T-helper 22 cell (primary cell): ENCODE measurements at places on chromosomes 5 and 9.
A peak's percentile ranks its signal among the peaks of the same experiment; 100 is the strongest.

GRCh38 chr9:88980740-88981203 is 10.5 kb upstream of the S1PR3 start:
- DNase-seq: no peak

- peak; percentile 68 for DNase-seq
Measured at GRCh38 chr9:128684325-128685199, 4.5 kb upstream of the SET start.

GRCh38 chr9:134400283-134400682 is 74.0 kb downstream of the RXRA start:
- DNase-seq: no peak

DNA sequence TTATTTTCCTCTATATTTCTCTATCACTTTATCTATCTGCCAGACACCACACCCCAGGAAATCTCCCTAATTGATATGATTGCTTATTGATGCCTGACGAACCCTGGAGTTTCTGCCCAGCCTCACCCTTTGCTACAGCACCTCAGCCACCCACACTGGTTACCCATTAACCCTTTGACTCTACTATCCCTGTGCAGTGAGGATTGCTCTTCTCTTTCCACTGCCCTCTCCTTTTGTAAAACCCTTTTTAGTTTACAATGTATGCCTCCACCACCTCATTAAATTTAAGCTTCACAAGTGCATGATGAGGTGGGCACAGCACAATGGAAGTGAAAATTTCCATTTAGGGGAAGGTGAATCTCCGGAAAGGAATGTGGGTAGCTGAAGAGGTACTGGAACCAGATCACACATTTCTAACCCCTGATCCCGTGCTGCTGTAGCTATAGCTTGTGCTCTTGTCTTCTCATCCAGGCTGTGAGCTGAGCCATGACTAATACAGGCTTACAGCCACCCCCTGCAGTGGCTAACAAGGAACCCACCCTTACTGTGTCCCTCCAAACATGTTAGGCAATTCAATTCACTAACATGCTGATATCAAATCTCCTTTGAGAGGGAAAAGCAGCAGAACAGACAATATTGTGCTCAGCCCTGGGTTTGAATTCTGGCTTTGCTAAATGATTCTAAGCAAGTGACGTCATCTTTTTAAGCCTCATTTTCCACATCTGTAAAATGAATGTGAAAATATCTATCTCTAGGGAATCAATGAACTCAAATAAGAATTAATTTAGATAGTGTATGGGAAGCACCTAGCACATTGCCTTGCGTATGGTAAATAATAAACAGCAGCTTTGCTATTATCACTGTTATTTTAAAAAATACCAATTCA is 186.9 kb upstream of the TRIM32 start:
- DNase-seq: no peak

DNA sequence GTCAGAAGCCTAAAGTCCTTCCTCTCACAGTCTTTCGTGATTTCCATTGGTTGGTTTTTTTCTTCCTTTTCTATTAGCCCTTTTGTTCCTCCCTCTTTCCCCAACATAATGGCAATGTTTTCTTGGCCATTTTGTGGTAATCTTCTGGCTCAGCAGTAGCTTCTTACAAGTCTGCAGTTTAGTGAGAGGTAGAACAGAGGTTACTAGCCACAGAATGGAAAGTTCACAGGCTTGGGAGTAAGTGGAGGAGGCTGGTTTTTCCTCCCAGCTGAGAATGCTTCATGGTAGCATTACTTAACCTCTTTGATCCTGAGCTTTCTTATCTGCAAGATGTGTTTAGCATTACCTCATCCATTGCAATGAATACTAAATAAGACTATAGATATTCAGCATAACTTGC is 346.9 kb downstream of the NFIB start:
- no peak for DNase-seq

DNA sequence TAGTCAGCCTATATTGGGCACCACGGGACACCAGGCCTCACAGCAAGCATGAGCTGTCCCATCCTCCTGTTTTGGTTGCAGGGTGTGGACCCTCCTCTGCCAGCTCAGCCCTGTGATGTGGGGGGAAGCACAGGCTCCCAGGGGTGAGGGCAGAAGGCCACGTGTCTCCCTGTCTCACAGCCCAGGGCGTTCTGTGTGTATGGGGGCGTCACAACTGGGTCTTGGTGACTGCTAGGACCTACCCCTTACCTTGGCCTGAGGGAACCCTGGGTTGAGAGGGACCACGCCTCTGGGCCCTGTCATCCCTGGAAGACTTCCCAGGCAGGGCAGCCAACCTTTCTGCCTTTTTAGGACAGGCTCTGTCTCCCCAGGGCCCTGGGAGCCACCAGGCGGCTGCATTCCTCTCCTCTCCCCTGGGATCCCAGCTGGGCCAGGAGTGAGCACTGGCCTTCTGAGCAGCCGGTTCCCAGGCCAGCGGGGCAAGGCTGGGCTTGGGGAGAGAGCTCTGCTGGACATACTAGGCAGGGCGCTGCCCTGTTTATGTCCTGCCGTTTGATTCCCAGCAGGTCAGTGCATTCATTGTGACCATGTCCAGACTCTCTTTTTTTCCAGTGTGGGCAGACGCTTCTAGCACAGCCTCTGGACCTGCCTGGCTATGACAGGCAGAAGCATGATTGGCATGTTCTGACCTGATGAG is 97.4 kb downstream of the DAB2IP start:
- DNase-seq: no peak

- DNase-seq: no peak
Measured at GRCh38 chr9:123353041-123353440, 3.0 kb upstream of the CRB2 start.

DNA sequence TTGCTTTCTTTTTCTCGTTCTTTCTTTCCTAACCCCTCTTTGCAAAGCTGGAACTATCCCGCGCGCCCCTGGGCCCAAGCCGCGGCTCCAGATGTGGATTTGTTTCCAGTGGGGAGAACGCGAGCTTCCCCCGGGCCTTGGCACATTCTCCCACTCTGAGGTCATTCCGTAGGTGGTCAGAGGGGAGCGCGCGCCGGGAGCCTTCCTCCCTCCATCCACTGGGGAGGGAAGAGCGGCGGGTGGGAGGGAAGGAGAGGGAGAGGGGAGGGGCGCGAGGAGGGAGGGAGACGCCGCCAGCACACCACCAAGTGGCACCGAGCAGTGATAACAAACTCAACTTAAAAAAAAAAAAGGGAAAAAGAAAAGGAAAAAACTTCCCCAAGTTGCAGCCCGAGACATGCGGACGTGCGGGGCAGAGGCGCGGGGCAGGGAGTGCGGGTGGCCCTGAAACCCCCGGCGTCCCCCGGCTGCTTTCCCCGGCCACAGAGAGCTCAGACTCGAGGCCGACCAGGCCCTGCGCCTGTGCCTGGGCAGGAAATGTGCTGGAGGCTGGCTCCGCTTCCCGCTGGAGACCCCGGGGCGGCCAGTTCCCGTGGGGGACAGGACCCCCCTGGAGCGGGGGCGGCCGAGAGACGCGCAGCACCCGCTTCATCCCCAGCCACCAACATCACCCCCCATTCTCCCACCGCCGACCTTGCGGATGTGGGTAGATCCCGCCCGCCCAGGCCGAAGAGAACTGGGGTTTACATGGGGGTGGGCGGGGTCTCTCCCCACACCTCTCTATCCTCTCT is 3.1 kb downstream of the IER5L start:
- no peak for DNase-seq

GRCh38 chr5:67686746-67687145 is 490.1 kb upstream of the CD180 start:
- no peak for DNase-seq

- no peak for DNase-seq
Measured at GRCh38 chr5:124839371-124839998, 93.0 kb upstream of the ZNF608 start.

- DNase-seq: no peak
Measured at GRCh38 chr9:120713257-120714087, 798 bp downstream of the MEGF9 start.

GRCh38 chr5:163379298-163380155 is 57.9 kb upstream of the CCNG1 start:
- DNase-seq: no peak

- no peak for DNase-seq
Measured at GRCh38 chr5:169126481-169127021, 174.4 kb downstream of the SLIT3 start.

- peak; percentile 4 for DNase-seq
Measured at GRCh38 chr9:69168709-69169217, 5.3 kb upstream of the TJP2 start.

DNA sequence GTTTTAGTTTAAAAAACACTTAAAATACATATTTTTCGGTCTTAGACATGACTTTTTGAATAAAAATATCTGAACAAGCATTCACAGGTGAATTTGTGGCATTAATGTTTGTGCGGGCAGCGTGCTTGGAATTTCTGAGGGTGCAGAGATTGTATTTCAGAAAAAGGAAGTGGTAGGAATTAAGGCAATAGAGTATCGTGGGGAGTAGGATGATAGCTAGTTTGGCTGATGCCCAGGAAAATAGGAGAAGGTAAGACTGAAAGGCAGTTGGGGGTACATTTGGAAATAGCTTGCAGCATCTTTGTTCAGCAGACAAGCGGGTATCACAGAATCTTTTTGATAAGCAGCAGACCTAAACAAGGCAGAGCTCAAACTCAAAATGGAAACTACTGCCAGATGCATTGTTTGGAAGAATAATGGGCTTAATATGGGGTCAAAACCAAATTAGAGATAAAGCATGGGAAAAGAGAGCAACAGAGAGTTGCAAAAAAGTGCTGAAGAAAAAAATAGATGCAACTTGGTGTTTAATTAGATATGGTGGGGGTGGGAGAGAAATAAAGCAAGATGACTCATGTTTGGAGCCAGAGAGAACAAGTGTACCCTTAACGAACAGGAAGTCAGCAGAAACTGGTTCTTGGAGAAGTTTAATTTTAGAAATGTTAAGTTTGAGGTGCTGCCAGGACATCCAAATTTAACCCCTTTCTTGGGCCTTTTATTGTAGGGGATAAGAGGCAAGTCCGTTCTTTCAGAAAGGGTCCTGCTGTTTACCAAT is 85.7 kb upstream of the ARRDC3 start:
- no peak for DNase-seq

DNA sequence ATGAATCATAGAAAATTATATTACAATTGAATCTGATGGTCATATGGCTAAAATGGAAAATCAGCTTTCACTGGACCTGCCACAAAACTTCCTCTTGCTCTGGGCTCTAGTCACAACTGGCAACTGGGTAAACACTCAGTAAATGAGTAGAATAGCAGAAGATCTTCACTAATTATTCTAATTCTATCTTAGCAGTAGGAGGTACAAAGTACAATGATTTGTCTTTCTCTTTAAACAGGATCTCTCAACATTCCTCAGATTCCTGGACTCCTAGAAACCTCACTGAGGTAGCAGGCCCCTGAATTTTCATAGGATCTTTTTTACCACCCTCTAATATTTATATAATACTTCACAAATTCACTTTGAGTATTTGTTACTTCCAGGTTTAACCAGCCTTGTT is 239.9 kb upstream of the SMARCA2 start:
- DNase-seq: no peak

GRCh38 chr9:125556046-125556721 is 150.8 kb downstream of the MAPKAP1 start:
- no peak for DNase-seq

DNA sequence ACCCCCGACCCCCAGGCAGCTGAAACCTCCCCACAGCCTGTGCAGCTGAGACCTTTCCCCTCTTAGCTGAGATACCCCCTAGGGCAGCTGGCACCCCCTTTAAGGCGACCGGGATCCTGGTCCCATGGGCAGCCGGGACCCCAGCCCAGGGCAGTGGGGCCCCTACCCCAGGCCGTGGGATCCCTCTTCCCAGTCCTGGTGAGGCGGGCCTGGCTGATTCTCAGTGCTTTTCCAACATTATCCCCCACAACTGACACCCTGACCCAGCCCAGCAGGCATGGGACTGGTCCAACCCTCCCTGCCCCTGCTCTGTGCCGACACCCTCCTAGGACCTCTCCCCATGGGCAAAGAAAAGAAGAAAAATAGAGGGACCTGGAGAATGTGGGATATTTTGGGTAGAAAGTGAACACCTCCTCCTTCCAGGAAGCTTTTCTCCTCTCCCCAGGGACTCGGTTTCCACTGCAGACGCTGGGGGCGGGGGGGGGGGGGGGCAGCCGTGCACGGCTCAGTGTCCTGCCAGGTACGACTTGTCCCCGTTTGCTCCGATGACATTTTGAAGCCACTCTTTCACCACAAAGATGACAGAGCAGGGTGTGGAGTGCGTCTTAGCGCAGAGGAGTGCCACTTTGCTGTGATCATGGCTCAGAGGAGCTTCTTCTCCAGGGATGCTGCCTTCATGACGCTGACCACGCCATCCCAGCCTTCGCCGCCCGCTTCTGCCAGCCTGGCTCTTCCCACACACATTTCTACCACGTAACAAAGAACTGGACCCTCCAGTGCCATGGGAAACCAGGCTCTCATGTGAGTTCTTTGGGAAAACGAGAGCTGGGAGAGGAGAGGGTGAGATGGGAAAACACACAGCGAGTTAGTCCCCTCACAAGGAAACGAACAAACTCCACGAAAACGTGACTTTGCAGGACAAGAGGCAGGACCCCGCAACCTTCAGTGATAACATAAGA is 47.5 kb downstream of the MRPL36 start:
- DNase-seq: no peak

DNA sequence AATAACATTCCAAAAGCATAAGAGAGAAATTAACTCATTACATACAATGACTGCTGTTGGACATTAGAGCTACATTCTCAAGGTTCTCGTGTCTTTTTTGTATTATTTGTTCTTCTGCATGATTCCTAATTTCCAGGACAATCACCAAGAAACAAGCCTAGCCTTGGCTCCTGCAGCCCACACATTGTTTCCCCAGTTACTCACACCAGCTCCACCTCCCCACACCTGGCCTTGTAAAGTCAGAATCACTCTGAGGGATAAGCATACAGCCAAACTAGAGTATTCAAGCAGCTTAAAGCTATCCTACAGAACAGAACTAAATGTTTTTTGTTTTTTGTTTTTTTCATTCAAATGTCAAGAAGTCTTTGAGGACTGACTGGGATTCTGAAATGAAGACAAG is 189.2 kb downstream of the HINT1 start:
- no peak for DNase-seq

GRCh38 chr5:59562756-59563389 is 330.7 kb downstream of the PDE4D start:
- DNase-seq: no peak

DNA sequence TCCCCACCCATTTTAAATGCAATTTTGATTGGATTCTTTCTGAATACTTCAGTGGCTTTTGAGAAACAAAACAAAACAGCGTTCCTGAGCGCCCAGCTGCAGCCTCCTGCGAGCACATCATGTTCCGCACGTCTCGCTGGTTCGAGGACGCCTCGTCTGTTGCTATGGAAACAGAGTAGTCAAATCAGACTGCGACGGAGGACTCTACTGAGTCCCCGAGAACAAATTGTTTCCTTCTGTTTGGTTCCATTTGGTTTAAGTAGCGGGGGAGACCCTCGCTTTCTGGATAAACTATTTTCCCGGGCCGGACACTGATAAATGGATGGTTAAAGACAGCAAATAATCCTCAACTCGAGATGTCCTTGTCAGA is 69.0 kb downstream of the SLC28A3 start:
- DNase-seq: no peak
